Stimulated activated CD4-positive, alpha-beta T cell treated with anti-CD3 and anti-CD28 coated beads, Interleukin-12 subunit alpha, Interleukin-12 subunit beta, amount 100 ng/mL, for 4 hours (primary cell): ENCODE measurements at places on chromosomes 2 and 18.

DNA sequence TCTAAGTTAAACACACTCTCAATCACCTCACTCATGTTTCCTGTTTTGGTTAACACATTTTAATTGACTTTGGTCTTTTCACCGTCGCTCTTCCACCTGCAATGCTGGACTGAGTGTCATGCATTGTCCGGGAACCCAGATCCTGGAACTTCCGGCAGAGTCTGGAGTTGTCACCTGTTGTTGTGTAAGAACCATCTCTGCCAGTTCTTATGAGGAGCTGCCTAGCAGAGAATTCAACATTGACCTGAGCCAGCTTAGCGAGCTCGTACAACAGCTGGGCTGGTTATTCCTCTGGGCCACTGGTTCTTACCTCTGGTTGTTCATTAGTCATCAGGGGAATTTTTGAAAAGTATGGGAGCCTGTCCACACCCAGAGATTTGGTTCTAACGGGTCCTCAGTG lies 75.7 kb downstream of the BCL2L11 start:
- DNase-seq, result no peak

GRCh38 chr18:24089076-24089475 lies 49.8 kb upstream of the CABYR start:
- no peak for DNase-seq

GRCh38 chr18:25192065-25192464 lies 159.9 kb downstream of the ZNF521 start:
- DNase-seq, result no peak

DNA sequence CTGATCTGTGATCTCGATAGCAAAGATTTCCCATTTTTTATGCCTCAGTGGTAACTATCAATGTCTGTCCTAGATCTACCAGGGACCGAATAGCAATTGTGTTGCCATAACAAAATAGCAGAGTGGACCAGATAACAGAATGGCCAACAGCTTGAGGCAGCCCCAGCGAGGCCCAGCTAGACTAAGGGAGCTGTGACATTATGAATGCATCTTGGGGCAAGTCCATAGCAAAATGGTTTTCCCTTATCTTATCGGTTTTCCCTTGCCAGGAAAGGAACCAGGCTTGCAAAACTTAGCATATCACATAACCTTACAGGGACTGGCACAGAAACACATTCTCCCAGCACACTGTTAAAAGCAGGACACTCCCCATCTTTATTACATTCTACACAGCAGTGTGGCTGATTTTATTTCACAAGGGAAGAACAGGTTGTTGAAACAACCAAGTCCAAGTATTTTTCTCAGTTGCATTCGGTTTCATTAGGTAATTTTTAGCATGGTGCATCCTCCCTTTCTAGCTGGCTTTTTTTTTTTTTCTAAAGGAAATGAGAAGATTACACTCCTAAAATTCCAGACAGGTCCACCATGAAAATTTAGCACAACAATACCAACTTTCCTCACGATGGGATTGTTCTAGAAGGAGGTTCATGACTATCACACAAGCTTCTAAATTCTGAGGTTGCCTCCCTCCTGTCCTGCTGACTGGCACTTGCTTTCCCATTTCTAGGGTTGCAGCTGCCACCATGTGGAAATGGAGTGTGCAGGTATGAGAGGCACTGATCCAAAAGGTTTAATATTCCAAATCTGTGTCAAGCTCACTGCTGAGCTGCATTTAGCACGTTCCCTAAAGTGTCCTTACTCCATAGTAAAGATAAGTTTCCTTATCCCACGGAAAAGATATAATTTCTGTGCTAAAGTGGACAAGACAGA lies 97.0 kb upstream of the SLC35G4 start:
- DNase-seq, result no peak

DNA sequence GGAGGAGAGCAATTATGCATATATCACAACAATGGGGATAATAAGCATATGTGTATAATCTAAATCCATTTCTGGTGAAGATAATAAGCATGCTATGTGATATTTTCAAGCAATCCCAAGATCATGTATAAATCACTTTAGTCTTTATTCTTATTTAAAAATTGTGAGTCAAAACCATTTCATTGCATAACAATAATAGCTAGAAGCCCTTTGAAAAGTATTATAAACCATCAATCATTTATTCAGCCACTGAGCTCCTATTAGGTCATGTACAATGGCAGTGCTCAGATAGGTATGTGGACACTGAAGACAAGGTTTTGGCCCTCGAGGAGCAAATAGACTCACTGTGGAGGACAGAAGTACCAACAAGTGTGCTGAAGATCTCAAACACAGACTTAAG lies 113.1 kb downstream of the CDCA7 start:
- DNase-seq, result no peak

GRCh38 chr2:96800061-96801004 lies 15.7 kb upstream of the CNNM3 start:
- DNase-seq, result no peak

- DNase-seq, result no peak
Measured at GRCh38 chr2:202638721-202639120, 4.0 kb downstream of the FAM117B start.

- no peak for DNase-seq
Measured at GRCh38 chr2:200357845-200358244, 51.4 kb downstream of the SPATS2L start.

DNA sequence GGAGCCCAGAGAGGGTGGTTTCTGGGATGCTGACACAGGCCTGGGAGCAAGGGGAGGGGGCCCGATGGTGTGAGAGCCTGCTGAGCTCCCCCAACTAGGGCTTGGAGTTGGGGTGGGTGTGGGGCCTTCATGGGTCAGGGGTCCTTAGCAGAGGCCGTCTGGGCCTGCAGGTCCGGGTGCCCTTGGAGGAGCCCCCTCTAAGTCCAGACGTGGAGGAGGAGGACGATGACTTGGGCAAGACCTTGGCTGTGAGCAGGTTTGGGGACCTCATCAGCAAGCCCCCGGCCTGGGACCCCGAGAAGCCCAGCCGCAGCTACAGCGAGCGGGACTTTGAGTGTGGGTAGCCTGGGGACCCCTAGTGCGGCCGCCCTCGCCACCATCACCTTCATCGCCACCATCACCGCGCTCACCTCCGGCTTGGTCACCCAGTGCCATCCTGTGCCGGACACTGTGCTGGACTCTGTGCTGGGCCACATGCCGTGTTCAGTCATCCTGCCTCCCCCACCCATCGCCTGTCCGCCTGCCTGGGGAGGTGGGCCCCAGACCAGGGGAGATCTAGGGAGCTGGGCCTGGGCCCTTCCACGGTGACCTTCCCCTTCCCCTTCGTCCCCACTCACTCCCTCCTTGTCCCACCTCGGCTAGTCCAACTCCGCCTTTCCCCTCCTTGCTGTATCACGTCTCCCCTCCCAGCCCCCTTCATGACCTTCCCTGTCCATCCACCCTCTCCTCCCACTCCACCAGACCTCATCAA lies 980 bp downstream of the SLC4A3 start:
- no peak for DNase-seq

GRCh38 chr2:71858071-71858470 lies 289.6 kb downstream of the CYP26B1 start:
- DNase-seq, result no peak

GRCh38 chr2:39546937-39547336 lies 109.9 kb upstream of the MAP4K3 start:
- no peak for DNase-seq
